ENCODE measurements at places on chromosomes 16 and 17. TPM values are rescaled to one million over a fixed set of nuclear protein-coding genes. Genes with fewer than 3 reads are reported as not detected.

DNA sequence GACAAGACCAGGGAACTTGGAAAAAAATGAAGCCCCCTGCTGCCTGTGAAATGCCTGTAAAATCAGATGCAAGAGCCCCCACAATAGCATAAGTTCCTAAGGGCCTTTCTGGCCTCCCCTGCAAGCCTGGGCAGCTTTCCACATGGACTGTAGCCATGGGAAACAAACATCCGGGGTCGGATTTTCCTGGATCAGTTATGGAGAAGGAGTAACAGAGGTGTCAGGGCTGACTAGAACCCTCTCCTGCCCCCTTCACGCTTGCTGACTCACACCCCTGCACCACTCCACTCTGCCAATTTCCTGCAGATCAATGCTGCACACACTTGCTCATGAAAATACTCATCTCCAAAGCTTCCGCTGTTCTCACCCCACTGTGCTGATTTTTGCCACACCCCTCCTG, 258.6 kb downstream of the CBLN1 start:
- DNase-seq = no peak

DNA sequence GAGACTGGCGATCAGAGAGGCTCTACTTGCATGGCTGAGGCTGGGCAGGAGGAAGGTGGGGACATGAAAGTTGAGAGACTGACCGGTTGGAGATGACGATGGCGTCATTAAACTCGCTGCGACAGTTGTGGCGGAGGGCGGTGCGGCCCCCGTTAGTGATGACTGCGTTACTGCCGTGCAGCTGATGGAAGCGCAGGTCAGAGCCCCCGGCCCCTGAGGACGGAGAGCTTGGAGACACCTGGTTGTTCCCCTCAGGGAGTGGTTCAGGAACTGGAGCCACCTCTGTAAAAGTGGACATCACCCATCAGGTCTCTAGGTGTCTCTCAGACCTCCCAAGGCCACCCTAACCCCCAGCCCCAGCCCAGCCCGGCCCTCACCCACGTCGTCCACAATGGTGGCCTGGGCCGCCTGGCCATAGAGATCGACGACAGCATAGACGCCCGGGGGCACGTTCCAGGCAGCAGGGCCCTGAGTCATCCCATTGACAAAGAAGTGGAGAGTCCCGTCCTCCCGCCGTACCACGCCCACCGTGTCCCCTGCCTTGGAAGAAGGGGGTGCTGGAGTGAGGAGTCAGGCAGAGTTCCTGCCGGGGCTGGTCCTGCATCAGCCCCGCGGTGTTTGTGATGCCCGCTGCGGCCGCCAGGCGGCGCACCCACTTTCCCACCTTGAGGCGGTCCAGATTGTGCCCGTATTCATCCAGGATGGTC, 5.3 kb downstream of the NEURL4 start:
- peak; percentile 54 for DNase-seq

DNA sequence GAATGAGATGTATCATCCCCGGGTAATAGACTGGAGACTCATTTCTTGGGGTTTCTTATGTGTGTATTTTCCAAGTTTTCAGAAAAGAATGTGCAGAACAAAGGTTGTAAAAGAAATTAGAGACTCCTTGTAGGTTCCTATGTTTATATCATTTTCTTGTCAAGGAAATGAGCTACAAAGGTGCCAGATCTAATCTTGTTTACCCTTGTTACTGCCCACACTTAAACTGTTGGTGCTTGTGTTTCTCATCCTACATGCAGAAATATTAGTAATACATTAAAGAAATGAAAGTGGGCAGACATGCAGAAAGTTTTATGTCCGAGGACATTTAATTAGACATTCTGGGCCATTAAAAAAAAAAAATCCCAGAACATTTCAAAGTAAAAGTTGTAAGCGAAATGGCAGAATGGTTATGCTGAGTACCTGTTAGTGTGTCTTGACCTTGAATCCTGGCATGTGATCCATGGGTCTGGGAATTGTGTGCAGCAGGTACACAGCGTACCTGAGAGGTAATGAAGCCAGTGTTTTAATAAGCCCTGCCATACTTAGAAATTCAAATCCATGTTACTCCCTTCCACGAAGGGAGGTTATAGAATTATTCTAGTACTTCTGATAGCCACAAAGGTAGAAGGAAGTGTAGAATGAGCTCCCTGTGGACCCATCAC, 62.6 kb upstream of the CACNG5 start:
- no peak for DNase-seq

DNA sequence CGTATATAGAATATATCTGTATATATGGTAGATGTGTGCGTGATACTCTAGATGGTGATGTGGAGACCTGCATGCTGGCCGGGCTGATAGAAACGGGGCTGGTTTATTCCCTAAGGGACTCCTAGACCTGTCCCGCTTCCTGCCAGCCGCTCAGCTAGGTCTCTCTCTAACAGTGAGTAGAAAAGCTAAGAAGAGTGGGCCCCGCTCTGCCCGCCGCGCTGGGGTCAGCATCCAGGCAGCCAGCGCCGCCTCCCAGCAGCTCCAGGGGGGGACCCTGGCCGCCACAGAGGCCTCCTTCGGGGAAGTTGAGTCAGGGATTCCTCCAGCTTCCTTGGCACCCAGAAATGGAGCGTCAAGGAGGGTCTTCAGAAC, 9.4 kb downstream of the CYGB start:
- DNase-seq = no peak

GRCh38 chr16:83187405-83187804, 560.6 kb downstream of the CDH13 start:
- no peak for DNase-seq

KRTAP3-2 gene
- not detected for polyA plus RNA-seq

VPS35L gene
- polyA plus RNA-seq = 33.7 TPM

GRCh38 chr17:80853076-80853475, 138.6 kb upstream of the CHMP6 start:
- DNase-seq = no peak

GRCh38 chr17:43588121-43588520, 42.0 kb upstream of the ETV4 start:
- no peak for DNase-seq

DNA sequence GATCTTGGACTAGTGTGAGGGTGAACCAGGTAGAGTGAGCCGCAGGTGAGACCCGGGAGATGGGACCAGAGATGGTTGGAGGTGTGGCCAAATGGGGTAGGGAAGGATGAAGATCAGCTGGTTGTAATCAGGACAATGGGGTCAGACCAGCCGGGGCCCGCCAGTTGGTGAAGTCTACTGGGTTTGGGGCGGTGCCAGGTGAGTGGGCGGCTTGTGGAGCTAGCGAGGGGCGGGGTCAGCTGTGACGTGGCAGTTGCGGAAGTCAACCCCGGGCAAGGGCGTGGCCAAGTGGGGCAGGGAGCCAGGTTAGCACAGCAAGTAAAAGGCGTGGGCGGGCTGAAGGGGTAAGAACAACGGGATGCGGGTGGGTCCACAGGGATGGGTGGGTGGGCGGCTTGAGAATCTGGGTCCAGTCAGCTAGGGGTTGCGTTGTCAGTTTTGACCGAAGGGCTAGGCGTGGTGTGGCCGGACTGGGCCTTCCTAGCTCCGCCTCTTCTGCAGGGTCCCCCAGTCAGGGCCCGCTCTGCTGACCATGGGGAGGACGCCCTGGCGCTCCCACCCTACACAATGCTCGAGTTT, 25.5 kb upstream of the ALKBH5 start:
- peak; percentile 91 for DNase-seq

GRCh38 chr16:6732166-6732565, 600.5 kb upstream of the RBFOX1 start:
- DNase-seq = no peak

FAM171A2 gene
- polyA plus RNA-seq = not detected

DNA sequence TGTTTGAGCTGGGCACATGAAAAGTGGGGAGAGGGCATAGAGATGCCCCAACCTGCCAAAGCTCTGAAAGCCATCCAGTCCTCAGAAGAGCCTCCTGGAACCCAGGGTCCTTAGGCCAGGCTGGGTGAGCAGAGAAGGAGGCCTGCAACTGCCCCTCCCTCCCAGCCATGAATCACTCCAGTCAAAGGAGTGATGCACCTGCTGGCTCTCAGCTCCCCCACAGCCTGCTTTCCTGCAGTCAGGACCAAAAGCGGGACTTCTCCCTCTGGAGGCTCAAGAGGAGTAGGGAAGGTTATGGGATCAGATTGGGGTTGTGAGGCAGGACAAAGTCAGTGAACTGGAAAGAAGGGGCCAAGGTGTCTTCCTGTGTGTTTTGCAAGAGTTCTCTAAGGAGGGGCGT, 145.6 kb downstream of the TMEM132E start:
- DNase-seq = no peak

CARD14 gene
- not detected for polyA plus RNA-seq

DNA sequence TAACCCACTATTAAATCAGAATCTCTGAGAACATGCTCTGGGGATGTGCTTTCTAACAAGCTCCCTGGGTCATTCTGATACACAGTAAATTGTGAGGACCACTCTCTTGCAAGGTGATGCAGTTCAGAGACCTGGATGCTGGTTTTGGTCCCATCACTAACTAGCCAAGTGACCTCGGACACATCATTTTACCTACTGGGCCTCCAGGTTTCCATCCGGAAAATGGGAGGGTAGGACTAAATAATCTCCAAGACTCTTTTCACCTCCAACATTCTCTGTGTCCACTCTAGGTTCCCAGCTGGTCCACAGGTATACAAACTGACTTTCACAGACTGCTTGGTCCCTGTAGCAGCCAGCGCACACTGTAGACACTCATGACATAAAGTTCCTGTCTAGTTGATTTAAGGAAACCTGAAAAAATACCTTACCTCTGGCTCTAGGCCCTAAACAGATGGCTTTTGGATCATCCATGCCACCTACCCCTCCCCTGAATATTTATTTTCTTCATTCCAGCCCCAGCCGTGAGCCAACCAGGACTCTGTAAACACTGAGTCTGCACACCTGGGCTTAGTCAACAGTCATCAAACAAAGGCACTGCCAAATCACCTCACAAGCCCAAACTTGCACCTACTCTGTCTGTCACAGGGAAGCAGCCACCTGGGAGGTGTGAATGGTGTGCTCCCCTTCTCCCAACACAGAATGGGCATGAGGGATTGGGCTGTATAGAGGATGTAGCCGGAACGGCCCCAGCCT, 51.3 kb upstream of the MRPS23 start:
- DNase-seq = no peak

DNA sequence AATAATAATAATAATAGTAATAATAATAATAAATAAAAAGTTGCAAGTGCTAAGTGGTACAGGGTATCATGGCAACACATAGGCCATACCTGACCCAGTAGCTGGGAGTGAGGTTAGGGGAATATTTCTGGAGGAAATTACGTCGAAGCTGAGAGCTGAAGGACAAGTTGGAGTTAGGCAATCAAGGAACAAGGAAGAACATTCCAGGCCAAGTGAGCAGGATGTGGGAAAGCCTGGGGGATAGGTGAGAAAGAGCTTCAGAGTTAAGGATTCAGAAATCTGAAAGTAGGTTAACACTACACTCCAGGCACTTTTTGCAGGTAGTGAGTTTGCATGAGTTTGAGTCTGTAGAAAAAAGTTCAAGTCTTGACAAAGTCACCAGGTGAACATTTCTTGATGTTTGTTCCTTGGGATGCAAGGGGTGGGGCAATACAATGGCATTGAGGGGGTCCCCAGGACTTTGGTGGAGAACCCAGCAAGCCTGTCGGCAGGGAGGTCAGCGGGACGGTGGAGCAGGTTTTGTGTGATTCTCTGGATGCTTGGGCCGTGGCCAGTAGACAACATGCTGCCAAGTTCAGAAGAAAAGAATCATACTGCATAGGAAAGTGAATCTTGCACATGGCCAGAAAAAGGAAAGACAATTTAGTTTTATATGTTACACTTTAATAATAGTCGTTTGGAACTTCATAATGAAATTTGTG, 27.7 kb upstream of the MPHOSPH6 start:
- DNase-seq = no peak

GRCh38 chr17:352421-353212, at the start of gene RPH3AL:
TSS of gene RPH3AL (minus strand) at chr17:352807. CDS start at chr17:327543, 25,264 bp downstream.
- DNase-seq = no peak

TP53TG3B gene
- not detected for polyA plus RNA-seq

- DNase-seq = no peak
These were observed 19.8 kb upstream of the NF1 start for GRCh38 chr17:31074772-31075555.

DNA sequence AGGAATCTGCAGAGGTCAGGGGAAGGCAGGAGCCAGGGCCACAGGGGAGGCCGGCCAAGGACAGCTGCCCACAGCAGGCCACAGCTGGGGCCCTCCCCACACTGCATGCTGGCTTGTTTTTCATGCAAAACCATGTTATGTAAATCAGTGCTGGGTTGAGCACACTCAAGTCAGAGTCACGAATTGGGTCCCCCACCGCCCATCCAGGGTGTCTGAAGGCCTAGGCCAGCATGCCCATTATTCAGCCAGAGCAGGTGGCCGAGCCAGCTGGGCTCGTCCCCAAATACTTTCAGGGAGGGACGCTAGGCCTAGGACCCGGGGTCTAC, 51.2 kb upstream of the TOB1 start:
- DNase-seq = no peak

MVP gene
- polyA plus RNA-seq = 116 TPM

DNA sequence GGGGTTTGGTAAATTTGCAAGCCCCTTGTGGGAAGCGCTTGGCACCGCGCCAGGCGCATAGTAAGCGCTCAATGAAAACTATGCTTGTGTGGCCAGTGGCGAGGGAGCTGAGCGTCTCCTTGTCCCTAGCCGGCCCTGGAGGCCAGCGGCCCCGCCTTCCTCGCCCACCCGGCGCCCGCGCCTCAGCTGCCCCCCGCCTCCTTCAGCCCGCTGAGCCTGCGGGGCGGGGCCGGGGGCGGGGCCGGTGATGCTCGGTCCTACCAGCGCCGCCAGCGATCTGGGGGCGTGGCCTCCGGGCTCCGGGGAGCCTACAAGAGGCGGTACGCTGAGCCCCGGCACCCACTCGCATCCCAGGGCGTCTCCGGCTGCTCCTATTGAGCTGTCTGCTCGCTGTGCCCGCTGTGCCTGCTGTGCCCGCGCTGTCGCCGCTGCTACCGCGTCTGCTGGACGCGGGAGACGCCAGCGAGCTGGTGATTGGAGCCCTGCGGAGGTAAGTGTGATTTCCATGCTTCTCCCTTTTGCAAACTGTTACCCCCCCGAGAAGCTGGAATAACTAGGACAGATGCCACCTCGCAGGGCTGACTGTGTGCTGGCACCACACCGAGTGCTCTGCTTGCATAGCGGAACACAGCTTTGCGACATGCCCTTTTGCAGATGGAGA, at the start of gene CRISPLD2:
TSS of gene CRISPLD2 (plus strand) at position 342 of the 661 bp plus-strand sequence. CDS start 18,511 bp downstream, outside the sequence.
- DNase-seq = peak; percentile 67

PRAC1 gene
- polyA plus RNA-seq = not detected

DNA sequence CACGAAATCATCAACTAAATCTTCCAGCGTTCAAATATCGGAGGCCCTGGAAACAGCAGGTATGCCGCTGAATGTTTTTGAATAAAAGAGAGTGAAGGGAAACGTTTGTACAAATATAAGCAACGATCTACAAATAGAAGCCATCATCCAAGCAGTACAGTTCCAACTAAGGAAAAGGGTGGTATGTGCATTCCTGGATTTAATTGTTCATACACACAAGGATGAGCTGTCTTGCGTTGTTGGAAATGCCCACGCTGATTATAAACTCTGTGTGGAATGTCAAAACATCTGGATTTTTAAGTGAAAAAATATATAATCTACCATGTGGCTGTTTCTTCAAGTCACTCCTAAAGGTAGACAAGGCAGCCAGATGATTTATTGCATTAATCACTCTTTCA, 191.8 kb upstream of the HSBP1 start:
- DNase-seq = no peak
